ENCODE measurements at places on chromosomes 4 and X. TPM values are rescaled to one million over a fixed set of nuclear protein-coding genes. Genes with fewer than 3 reads are reported as not detected.

The RAI2 gene
- 1.3 TPM for total RNA-seq

The KCND1 gene
- 1.3 TPM for total RNA-seq

The PAK3 gene
- 1.3 TPM for total RNA-seq

The NPFFR2 gene
- not detected for total RNA-seq

The BTC gene
- total RNA-seq: 3.1 TPM

The KLKB1 gene
- 0.26 TPM for total RNA-seq

The PAGE2 gene
- not detected for total RNA-seq

- peak; percentile 56 for DNase-seq
These were observed 111.4 kb upstream of the LIMCH1 start for GRCh38 chr4:41426539-41426938.

DNA sequence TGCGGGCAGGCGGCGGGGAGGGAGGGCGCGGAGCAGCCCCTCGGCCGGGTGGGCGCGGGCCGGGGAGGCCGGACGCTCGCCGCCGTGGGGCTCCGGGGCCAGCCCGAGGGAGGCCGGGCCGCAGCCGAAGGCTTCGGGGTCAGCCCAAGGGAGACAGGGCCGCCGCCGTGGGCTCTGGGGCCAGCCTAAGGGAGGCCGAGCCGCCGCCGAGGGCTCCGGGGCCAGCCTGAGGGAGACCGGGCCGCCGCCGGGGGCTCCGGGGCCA lies 251 bp downstream of the KIAA0232 start:
- no peak for DNase-seq

DNA sequence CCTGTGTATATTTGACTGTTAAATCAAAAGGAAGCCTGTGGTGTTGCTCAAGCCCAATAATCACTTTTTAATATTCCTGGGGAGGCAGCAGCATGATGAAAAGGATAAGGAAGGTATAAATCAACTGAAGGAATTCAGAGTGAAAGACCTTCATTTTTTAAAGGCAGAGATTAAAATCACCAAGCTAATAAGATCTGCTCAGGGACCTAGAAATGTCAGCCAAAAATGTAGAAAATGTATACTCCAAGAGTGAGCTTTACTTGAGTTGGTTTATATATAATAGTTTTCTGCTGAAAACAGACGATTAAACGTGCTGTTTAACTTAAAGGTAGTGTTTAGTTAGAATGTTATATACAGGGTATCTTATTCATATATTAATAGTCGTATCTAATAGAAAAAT lies 549.3 kb downstream of the IQCM start:
- peak; percentile 27 for DNase-seq

DNA sequence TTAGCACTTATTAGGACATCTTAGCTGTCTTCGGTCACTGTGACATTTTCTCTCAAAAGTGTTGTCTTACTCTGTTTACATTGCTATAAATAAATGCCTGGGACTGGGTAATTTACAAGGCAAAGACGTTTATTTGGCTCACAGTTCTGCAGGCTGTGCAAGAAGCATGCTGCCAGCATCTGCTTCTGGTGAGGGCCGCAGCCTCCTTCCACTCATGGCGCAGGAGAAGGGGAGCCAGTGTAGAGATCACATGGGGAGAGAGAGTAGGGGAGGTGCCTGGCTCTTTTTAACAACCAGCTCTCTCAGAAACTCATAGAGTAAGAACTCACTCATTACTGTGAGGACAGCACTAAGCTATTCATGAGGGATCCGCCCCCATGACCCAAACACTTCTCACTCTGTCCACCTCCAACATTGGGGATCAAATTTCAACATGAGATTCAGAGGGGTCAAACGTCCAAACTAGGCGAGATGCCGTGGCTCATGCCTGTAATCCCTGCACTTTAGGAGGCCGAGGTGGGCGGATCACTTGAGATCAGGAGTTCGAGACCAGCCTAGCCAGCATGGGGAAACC lies 43.5 kb upstream of the HERC6 start:
- DNase-seq: peak; percentile 69

DNA sequence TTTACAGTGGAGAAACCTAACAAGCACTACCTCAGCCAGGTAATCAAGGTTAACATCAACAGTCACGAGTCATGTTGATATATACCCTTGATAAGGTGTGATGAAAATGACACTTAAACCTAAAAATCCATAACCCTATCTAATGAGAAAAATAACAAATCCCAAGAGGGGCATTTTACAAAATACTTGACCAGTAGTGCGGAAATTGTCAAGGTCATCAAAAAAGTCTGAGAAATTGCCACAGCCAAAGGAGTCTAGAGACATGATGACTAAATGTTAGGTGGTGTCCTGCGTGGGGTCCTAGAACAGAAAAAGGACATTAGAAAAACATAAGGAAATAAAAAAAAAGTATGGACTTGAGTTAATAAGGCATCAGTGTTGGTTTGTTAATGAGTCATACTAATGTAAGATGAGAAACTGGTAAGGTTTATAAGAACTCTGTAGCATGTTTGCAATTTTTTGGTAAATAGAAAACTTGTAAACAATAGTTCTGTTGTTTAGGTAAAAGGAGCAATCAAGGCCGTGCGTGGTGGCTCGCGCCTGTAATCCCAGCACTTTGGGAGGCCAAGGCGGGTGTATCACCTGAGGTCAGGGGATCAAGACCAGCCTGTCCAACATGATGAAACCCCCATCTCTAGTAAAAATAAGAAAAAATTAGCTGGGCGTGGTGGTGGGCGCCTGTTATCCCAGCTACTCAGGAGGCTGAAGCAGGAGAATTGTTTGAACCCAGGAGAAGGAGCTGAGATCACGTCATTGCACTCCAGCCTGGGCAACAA lies 2.9 kb downstream of the RPL36A start:
- no peak for DNase-seq

GRCh38 chr4:186789651-186790050 lies 66.0 kb upstream of the FAT1 start:
- peak; percentile 66 for DNase-seq

DNA sequence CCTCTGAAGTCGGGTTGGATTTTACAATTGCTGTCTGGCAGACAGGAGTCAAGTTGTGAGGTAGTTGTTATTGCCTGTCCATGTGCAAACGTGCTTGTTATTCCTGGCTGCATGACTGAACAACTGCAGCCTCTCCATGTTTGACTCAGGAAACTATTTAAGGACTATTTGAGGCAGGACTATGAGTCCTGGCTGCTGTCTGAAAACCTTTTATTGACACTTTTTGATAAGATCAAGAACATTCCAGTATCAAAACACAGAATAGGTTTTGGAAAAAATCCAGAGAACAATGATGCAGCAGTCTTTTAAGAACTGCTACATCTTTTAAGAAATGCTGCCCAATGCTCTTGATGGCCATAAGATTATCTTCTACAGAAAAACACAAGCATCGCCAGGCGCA lies 10.0 kb upstream of the SPRY1 start:
- no peak for DNase-seq

DNA sequence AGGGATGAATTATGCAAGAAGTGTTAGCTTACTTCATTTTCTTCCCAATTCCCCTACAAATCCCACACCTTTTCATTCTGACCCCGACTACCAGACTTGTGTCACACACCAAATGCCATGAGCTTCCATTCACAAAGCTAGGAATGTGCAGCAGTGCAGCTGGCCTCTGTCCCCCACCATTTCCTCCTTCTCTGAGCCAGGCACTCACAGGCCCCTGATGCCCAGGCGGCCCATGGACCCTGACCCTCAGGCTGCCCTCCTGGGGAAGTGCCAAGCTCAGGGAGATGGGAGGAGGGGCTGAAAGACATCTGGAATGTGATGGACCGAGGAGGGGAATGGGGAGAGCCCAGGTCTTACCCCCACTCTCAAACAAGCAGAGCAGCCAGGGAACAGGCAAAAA lies 67.0 kb upstream of the BCOR start:
- no peak for DNase-seq

DNA sequence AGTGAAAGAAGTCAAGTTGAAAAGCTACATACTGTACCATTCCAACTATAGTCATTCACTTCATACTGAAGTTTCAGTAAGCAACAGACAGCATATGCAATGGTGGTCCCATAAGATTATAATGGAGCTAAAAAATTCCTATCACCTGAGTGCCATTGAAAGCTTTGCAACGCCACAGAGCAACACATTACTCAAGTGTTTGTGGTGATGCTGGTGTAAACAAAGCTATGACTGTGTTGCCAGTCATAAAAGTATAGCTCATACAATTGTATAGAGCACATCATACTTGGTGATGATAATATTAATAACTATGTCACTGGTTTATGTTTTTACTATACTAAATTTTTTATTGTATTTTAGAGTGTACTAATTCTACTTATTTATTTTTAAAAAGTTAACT lies 78.9 kb downstream of the NAF1 start:
- no peak for DNase-seq

- DNase-seq: peak; percentile 66
These were observed 81.2 kb downstream of the SPCS3 start for GRCh38 chr4:176400816-176401461.

GRCh38 chr4:2937146-2937857 lies 25.9 kb downstream of the NOP14 start:
- DNase-seq: peak; percentile 79

- no peak for DNase-seq
These were observed 14.6 kb upstream of the MPP1 start for GRCh38 chrX:154819771-154820341.

GRCh38 chr4:124321364-124321763 lies 391.2 kb downstream of the ANKRD50 start:
- peak; percentile 24 for DNase-seq

DNA sequence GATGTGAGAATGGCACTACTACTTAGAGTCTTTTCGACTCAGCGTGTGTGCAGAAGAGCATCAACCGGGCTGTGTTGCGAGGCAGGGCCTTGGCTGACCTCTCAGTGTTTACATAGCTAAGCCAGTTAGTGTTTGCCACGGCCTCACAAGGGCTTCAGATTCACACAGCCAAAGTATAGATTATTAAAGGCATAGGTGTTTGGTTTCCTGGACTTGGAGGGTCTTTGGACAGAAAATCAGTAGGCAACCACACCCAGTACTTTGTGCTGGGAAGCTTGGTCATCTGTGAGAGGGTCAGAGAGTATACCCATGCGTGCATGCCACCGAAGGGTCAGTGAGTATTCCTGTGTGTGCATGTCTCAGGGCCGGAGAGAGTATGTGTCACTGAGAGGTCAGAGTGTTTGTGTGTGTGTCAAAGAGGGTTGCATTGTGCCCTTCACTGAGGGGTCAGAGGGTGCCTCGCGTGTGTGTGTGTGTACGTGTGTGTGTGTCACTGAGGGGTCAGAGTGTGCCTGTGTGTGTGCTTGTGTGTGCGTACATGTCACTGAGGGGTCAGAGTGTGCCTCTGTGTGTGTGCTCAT lies 69.7 kb upstream of the MSANTD1 start:
- DNase-seq: peak; percentile 31

- DNase-seq: no peak
These were observed 78.0 kb downstream of the PRDM5 start for GRCh38 chr4:120844528-120844921.

- no peak for DNase-seq
These were observed 10.9 kb downstream of the GPAT3 start for GRCh38 chr4:83546786-83547185.

DNA sequence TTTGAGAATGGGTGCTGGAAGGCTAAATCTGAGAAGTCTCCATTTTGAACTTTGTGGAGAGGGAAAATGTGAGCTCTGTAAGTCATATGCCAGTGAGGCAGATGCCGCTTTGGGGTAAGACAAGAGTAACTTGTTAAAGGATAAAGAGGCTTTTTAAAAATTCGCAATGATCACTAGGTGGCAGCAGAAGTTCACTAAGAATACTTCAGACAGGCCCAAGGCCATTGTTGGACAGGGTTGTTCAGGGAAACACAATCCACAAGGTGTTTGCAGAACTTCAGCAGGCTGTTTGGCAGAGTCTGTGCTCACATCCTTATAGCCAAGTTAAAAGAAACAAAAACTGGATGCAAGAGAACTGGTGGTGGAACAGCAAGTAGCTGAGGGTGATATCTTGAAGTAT lies 13.7 kb upstream of the PIGA start:
- DNase-seq: peak; percentile 78

GRCh38 chr4:52645300-52645699 lies 13.8 kb downstream of the USP46 start:
- DNase-seq: no peak
